Cerebellar nuclear complex (tissue), 1 donor: ENCODE measurements at places on chromosomes 3 and 15.

DNA sequence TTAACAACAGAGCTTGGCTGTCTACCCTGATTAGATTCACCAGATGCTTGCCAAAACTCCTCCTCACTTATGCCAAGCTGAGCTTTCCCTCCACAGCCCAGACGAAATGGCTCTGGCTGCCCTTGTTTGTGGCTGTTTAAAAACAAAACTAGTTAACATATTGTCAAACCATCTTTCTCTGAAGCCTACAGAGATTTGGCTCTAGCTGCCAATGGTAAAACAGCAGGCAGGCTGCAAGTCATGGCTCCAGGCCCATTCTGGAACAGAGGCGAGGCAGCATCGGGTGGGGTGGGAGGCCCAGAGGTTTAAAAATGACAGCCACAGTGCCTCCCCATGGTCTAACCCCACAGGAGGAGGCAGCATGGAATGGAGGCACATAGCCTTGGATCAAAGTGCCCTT lies 75.9 kb downstream of the SCN5A start:
- DNase-seq: no peak

GRCh38 chr3:122862381-122862780 lies 67.5 kb downstream of the SLC49A4 start:
- DNase-seq: no peak

- DNase-seq: no peak
Observed at GRCh38 chr3:100518983-100519382, 26.6 kb downstream of the TMEM45A start.

DNA sequence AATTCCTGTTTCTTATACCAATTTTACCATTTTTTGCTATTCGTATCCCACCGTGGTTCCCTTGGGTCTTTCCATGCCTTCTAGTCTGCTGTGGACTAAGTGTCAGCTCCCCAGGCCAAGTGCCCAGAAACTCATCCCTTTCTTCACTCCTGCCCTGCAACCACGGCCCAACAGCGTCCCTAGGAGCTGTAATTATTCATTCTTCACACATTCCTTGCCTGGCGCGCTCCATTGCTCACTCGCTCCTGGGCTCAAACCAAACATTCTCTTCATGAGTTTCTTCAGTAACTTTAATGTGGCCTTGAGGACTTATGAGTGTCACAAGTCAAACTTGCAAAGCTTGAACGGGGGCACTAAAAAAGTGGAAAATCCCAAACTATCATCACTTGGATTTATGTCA lies 15.7 kb downstream of the GABRB3 start:
- DNase-seq: no peak

- no peak for DNase-seq
Observed at GRCh38 chr15:31660816-31661215, 334.2 kb downstream of the KLF13 start.

DNA sequence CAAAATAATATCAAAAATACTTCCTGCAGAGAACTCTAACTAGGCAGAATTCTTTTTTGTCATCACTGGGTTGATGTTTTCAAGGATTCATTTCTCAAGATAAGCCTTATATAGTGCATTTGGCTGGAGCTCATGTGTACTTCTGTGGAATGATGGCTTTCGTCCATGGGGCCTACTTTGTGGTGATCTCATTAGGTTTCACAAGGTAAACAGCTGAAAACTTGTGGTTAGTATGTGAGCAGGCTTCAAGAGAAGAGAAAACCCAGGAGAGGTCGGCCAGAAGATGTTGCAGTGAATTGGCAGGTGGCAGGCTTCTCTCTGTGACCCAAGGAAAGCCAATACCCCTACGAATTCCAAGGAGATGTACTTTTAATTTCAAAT lies 121.4 kb upstream of the PHLDB2 start:
- DNase-seq: no peak

GRCh38 chr3:177476495-177476894 lies 279.2 kb upstream of the TBL1XR1 start:
- DNase-seq: no peak

GRCh38 chr3:73352841-73353645 lies 271.7 kb downstream of the PDZRN3 start:
- no peak for DNase-seq
